ENCODE measurements at places on chromosomes 7 and 10.

GRCh38 chr7:138295049-138295637, 164.9 kb upstream of the TRIM24 start:
- DNase-seq = no peak

- DNase-seq = no peak
These were observed 582.2 kb upstream of the ZWINT start for GRCh38 chr10:56943221-56943755.

DNA sequence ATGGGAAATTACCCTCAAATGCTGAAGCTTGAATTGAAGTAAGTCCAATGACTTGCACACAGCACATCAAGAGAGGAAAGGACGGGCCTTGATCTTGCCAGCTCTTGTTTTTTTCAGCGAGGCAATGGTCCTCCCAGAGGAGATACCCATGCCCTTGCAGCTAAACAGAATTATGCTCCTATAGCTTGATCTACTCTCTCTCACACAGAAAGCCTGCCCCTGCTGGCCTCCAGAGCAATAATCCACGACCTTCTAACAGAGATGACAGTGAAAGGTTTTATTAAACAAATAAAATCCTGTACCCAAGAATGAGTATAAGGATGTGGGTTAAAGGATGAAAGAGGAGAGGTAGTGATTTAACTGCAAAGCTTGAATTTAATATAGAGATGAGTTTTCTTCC, 268.0 kb downstream of the ADRA2A start:
- peak; percentile 1 for DNase-seq

- DNase-seq = no peak
These were observed 642.9 kb downstream of the SDK1 start for GRCh38 chr7:3943779-3944520.

- DNase-seq = no peak
These were observed 13.1 kb downstream of the PLEKHS1 start for GRCh38 chr10:113764582-113764981.

GRCh38 chr10:82440775-82441174, 565.8 kb downstream of the NRG3 start:
- no peak for DNase-seq

GRCh38 chr10:61285749-61286148, 167.4 kb downstream of the TMEM26 start:
- DNase-seq = no peak

GRCh38 chr10:79488336-79488735, 24.0 kb upstream of the EIF5AL1 start:
- no peak for DNase-seq

- no peak for DNase-seq
These were observed 521.0 kb downstream of the SORCS1 start for GRCh38 chr10:106643473-106643872.

DNA sequence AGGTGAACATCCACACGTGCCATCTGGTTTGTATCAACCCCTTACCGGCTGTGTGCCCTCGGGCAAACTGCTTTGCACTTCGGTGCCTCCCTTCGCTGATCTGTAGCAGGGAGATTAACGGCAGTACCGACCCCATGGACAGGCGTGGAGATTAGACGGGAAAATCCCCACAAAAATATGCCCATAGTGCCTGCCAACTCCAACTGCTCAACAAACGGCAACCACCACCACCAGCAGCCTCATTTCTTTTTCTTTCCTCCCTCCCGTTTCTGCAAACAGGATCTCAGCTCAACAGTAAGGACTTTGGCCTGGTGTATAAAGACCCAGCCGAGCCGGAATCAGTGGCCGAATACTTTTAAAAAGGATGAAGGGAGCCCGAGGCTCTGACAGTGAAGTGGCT, 31.0 kb downstream of the CHST15 start:
- no peak for DNase-seq

DNA sequence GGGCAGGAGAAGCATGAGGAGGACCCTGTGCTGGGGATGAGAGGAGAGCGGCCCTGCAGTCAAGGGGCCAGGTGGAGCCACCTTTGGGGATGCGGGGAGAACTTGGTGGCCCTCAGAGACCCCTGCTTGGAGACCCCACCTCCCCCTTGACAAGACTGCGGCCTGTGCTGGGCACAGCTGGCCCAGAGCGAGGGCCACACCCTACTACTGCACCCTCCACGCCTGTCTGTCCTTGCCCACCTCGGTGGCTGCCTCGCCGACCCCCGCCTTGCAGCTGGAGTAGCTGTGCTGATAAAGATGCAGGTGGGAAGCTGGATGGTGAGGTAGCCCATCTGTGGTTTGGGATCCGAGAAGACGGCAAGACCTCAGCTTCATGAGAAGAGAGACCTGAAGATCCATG, 186.8 kb downstream of the MGMT start:
- DNase-seq = no peak

GRCh38 chr7:111290982-111291381, 200.1 kb downstream of the LRRN3 start:
- no peak for DNase-seq

DNA sequence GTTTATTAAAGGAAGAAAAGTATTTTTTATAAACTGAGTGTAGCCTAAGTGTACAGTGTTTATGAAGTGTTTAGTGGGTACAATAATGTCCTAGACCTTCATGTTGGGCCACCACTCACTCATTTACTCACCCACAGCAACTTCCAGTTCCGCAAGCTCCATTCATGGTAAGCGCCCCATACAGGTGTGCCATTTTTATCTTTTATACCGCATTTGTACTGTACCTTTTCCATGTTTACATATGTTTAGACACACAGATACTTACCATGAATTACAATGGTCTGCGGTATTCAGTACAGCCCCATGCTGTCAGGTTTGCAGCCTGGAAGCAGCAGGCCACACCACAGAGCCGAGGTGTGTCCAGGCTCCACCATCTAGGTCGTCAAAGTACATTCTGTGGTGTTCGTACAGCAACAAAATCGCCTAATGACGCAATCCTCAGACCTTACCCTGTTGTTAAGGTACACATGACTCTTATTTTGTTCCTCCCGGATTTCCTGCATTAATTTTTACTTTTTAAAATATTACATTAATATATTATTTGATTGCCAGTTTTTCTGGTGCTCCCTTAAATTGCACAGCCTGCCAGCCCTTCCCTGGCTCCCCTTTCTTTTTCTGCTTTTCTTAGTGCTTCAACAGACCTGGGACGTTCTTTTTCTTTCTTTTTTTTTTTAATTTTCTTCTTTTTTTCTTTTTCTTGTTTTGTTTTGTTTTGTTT, 881 bp upstream of the SSBP1 start:
- DNase-seq = no peak

DNA sequence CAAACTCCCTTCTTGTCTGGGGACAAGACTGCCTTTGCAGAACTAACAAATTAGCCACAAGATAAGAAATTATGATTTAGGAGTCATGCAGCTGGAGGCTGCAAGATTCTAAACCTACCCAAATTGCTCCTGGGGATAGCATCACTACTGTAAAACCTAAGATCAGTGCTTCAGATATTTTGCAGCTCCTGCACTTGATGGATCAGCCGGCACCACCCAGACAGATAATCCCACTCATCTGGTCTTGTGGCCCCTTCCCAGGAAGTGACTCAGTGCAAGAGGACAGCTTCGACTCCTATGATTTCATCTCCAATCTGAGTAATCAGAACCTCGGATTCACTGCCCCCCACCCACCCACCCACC, 181.9 kb downstream of the AKR1D1 start:
- no peak for DNase-seq

- DNase-seq = peak; percentile 64
These were observed 167.1 kb upstream of the ADO start for GRCh38 chr10:62637249-62638061.

GRCh38 chr10:102701796-102702195, 12.4 kb downstream of the ARL3 start:
- DNase-seq = no peak

DNA sequence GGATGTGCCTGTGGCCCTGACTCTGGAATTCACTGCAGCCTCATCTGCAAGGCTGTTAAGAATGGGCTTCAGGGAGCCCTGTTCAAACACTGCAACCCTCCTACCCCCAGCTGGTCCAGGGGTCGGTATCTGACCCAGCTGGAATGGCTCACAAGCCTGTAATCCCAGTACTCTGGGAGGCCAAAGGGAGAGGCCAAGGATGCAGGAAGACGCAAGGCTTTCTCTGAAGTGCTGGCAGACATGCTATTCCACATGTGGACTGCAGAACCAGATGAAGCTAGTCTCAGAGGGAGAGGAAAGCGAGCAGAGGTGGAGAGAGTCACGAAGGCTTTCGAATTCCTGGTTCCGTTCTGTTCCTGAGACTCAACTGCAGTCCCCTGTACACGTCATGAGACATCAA, 45.0 kb downstream of the ESYT2 start:
- no peak for DNase-seq

- DNase-seq = no peak
These were observed 537 bp downstream of the SH3PXD2A start for GRCh38 chr10:103854686-103855391.

GRCh38 chr10:11225935-11226334, 208.3 kb downstream of the CELF2 start:
- DNase-seq = peak; percentile 81

- DNase-seq = no peak
These were observed 16.9 kb downstream of the CYP26A1 start for GRCh38 chr10:93090619-93091018.

DNA sequence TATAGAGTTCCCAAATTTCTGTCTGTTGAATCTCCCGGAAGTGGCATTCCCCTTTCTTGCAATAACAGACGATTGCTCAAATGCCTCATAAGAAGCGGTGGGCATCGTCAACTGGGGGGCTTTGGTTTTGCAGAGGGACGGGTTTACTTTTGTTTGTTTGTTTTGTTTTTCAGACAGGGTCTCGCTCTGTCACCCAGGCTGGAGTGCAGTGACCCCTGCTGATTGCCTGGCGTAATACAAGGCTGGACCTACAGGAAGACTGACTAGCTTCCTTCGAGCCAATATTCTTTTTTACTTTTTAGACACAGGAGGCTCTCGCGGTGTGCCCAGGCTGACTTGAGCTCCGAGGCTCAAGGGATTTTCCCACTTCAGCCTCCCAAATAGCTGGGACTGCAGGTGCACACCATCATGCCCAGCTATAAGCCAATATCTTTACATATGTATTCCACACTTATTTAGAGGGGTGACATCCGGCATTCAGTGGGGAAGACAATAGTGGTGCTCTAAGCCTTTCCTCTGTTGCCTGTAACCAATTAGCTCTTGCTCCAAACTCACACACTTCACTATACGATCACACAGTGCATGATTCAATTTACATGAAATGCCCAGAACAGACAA, 58.1 kb downstream of the FHIP2A start:
- DNase-seq = peak; percentile 41

DNA sequence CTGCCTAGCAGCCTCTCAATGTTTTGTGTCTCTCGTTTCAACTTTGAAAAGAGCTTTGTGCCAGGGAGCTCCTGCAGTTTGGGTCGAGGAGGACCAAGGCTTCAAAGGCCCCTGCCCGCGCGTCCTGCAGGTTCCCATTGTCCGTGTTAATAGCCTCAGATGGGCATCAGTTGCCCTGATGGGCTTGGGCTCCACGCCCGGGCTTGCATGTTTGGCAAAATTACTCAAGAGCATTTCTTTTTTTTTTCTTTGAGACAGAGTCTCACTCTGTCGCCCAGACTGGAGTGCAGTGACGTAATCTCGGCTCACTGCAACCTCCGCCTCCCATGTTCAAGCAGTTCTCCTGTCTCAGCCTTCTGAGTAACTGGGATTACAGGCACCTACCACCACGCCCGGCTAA, 636.6 kb downstream of the SDK1 start:
- no peak for DNase-seq

GRCh38 chr7:156667110-156667426, 26.5 kb downstream of the RNF32 start:
- no peak for DNase-seq

GRCh38 chr7:99473315-99473596, 566 bp downstream of the ZNF789 start:
- peak; percentile 72 for DNase-seq

DNA sequence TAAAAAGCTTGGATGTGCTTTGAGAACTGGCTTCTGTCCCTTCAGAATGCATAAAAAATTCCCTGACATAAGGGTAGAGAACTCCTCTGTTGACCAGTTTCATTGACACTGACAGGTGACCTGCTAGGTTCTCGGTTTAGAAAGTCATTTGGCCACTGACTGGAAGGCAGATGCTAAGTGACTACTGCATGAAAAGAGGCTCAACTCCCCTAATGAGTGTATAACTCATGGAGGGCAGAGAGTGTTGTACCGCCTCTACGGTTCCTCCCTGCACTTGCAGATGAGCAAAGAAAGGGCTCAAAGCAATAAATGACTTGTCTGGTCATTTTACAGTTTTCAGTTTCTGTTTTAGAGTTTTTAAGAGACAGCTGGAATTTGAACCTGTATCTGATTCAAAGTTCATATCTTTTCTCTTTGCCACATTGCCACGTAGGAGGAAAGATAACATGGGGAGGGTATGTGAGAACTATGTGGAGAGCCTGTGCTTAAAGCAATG, 2.9 kb upstream of the FGL2 start:
- no peak for DNase-seq

- DNase-seq = no peak
These were observed 41.0 kb downstream of the FOXK1 start for GRCh38 chr7:4722960-4723630.

DNA sequence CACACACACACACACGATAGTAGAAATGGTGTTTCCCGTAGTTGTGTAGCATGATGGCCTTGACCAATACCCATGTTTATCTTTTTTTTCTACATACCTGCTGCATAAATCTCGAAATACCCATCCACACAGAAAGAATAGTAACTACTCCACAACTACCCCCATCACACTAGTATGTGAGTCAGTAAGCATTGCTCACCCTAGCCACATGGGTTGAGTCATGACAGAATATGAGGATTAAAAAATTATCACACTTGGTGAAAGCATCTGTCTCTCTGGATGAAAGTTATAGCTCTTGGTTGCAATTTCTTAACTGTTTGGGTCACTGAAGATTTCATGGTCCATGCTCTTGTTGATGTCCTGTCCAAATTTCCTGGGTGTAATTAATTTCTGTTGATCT, 103.4 kb upstream of the MDFIC start:
- no peak for DNase-seq

GRCh38 chr7:97027427-97028234, 3.0 kb upstream of the DLX5 start:
- peak; percentile 52 for DNase-seq

DNA sequence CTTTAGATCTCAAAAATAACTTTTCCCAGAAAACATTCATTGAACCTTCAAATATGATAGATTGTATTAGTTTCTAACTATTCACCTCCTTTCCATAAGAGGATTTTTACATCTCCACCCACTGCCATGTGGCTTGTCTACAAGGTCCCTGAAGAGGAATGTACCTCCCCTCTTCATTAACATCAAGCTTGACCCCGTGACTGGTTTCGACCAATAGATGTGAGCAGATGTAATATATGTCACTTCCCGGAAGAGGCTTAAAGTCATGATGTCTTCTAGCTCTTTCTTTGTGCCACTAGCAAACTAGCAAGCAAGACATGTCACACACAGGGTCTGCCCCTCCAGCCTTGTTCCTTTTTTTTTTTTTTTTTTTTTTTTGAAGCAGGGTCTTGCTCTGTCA, 6.9 kb downstream of the BAZ1B start:
- no peak for DNase-seq

DNA sequence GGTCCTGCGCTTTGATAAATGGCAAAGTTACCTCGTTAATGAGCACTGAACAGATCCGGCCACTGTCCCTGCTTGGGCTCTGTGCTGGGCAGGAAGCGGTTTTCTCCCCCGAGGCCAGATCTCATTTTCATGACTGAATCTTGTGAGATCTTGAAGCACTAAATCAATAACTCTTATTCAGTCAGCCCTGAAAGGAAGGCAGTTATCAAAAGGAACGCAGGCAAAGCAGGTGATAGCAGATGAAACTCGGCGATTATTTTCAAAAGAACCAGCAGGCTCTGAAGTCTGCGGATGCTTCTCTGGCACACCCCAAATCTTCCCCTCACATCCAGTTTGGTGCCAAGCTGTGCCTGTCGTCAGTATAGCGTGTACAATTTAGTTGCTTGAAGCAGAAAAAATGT, 228.7 kb downstream of the BAMBI start:
- DNase-seq = peak; percentile 67

GRCh38 chr7:16739863-16740622, 13.5 kb upstream of the TSPAN13 start:
- no peak for DNase-seq

Measured in Jurkat, Clone E6-1 (cell line).